Thyroid gland (tissue), 4 donors: ENCODE measurements at places on chromosomes 6 and 20. TPM values are rescaled to one million over a fixed set of nuclear protein-coding genes. Genes with fewer than 3 reads are reported as not detected.

DNA sequence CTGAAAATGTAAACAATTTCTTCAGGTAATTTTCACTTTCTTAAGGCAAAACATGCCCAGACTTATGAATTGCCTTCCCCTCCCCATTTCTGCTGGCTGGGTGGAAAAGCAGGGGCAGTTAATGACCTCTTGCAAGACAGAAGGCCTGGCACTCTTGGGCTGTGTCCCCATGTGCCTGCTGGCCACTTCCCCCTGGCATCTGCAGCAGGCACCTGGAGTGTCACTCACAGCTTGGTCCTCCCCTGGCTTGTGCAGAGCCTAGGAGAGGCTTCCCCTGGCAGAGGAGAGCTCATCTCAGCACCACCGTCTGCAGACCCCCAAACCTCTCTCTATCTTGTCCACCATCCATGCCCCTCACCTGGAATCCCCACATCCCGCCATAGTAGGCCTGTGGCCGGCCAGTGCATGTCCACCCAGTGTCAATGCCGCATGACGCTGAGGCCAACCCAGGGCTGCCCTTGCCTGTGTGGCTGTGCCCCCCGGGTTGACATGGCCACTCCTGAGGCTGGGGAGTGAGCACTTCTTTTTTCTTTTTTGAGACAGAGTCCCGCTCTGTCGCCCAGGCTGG lies 83.5 kb upstream of the SLC22A23 start:
- no peak for DNase-seq

The CAGE1 gene
- not detected for total RNA-seq

DNA sequence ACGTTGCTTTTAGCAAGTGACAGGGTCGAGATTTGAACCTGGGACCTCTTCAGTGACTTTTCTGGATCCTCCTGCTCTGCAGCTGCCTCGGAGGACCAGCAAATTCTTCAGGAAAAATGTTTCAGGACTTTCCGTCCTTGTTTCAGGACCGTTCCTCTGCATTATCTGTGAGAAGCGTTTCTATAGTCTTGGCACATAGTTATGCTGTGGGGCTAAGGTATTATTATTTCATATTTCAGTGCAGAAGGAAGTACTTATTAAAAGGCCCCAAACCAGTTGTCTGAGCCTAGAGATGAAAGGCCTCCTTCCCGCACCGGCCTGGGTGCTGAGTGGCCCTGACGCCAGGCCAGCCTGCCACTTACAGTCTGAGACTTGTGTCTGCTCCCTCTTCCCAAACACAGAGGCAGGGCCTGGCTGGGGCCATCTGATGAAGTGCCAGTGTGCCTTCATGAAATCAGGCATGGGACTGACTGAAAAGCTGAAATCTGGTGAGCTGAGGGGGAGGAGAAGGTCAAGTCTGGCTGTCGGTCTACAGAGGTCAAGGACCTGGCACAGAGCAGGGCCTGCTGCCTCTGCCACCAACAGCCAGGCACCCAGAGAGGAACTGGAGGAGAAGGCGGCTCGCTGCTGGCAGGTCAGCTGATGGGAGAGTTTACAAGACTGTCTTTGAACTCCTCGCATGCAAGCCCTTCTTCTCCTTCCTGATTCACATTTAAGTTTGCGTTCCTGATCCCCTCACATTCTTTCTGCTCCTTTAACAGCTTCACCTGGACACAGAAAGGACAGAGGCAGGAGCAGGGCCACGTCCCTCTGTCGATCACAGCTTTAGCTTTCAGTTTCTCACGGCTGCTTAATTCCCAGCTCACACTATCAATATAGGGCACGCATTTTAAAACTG lies 8.9 kb upstream of the QKI start:
- DNase-seq = peak; percentile 76

The SLC13A3 gene
- 4.2 TPM for total RNA-seq

The TAF11 gene
- total RNA-seq = 15.9 TPM

GRCh38 chr20:14374196-14374595 lies 36.8 kb upstream of the FLRT3 start:
- DNase-seq = no peak

GRCh38 chr20:11569163-11569562 lies 348.5 kb upstream of the BTBD3 start:
- no peak for DNase-seq

GRCh38 chr6:36751833-36752186 lies 54.2 kb downstream of the RAB44 start:
- DNase-seq = no peak

The SERINC1 gene
- total RNA-seq = 333 TPM

The GABRR1 gene
- not detected for total RNA-seq

The ZSCAN31 gene
- 17.2 TPM for total RNA-seq

The HLA-DOA gene
- total RNA-seq = 25.9 TPM

- no peak for DNase-seq
These were observed 13.7 kb upstream of the PRND start for GRCh38 chr20:4708036-4708435.

The CCDC170 gene
- 3.4 TPM for total RNA-seq

The GGTLC1 gene
- total RNA-seq = not detected

The LAMP5 gene
- total RNA-seq = not detected

GRCh38 chr6:33586108-33586640 lies 6.1 kb upstream of the BAK1 start:
- no peak for DNase-seq

The SOX18 gene
- 9.9 TPM for total RNA-seq

- DNase-seq = no peak
These were observed 996.0 kb upstream of the CITED2 start for GRCh38 chr6:140370441-140370840.

The BCAS1 gene
- total RNA-seq = not detected

- no peak for DNase-seq
These were observed 1.3 kb downstream of the KCNQ2 start for GRCh38 chr20:63471002-63471716.

The ADA gene
- total RNA-seq = 4.3 TPM

DNA sequence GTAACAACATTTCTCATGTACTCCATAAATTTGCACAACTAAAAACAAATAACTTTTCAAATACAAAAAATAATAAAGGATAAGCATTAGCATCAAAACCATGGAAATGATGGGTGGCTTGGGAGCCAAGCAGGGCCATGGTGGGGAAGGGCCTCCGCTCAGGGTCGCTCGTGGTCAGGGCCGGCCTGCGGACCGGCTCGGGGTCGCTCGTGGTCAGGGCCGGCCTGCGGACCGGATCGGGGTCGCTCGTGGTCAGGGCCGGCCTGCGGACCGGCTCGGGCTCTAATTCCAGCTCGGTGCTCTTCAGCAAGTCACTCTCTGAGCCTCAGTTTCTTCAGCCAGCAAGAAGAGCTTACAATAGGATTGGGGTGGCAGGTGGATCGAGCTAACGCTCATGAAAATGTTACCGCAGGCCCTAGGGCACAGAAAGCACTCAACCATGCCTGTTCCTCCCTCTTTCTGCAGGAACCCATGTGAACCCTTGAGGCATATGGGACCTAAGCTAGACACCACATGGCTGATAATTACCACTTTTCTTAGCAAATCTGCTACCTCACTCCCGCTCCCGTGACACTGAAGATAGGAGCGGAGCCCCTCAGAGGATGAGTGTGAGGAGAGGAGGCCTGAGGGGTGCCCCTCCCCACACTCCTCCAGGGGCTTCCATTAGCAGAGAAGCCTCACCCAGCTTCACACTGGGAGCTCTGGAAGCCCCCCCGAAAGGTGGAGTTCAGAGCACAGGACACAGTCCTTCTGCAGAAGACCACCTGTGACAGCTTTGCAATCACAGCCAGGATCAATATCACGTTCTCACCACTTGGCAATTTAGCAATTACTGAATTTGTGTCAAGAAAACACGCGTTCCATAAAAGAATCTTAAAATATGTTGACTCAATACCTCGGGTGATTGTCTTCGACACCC lies 103.0 kb downstream of the PSMB1 start:
- no peak for DNase-seq

DNA sequence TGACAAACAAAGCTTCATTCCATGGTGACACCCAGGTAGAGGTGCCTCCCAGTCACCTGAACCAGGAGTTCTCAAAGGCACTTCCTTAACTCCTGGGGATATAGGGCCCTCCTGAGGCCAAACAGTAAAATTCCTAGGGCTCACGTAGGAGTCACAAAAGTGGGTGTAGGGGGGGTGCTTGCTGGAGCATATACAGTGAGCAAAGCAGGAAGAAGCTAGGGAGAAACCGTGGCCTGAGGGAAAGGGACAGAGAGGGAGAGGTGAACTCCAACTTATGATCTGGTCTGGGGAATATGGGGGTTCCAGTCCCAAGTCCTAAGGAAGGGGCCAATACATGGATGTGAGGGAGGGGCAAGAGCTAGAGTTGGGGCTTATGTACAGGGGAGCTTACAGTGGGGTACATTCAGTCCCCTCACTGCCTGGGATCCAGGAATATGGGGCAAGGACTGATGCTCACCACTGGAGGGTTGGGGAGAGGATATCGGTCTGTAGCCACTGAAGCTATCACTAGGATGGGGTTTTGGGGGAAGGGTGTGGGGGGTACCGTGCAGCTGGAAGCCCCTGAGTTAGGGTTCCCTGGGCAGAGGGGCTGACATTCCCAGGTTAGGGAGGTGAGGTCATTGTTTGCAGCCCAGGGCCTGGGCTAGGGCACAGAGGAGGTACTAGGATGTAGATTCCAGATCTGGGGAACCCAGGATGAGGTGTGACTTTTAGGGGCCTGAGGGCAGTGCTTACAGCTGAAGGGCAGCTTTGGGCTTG lies 950 bp downstream of the PEDS1 start:
- peak; percentile 71 for DNase-seq

The PNISR gene
- total RNA-seq = 283 TPM

GRCh38 chr6:75230484-75231325 lies 12.9 kb downstream of the COX7A2 start:
- DNase-seq = peak; percentile 12

The KCNK15 gene
- total RNA-seq = 2.5 TPM

- DNase-seq = no peak
These were observed 126.6 kb upstream of the RUNX2 start for GRCh38 chr6:45201484-45201883.

DNA sequence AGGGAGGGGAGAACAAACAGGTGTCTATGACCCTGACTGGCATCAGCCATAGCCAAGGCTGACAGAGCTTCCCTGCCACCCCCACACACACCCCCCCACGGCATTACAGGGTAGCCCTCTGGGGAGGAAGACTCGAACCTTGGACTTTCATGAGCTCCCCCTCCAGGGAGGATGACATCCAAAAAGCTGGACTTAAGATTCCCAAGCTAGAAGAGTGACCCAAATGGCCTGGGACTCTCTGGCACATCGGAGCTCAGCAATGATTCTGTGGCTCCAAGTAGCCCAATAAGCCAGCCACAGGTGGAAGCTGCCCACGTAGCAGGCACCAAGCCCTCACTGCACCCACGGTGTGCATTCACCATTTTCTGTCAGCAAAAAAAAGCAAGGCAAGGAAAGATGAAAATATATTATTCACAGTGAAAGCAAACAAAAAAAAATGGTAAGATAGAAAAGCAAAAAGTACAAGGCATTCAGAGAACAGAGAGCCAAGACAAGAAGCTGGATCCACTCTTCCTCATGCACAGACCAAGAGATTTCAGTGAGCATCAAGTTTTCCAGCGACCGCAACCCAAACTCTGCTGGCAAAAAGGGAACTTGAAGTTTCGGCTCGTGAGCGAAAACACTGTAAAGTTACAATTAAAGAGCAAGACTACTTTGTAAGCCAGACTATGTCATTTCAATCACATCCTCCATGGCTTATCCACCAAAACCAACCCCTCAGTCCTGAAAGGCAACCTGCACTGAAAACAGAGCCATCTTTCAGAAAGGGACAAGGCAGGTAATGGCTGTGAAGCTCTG lies 10.9 kb downstream of the JAG1 start:
- no peak for DNase-seq

The FGD2 gene
- total RNA-seq = 25.8 TPM

GRCh38 chr20:40050596-40050995 lies 638.4 kb downstream of the MAFB start:
- DNase-seq = no peak

The DPPA5 gene
- not detected for total RNA-seq

DNA sequence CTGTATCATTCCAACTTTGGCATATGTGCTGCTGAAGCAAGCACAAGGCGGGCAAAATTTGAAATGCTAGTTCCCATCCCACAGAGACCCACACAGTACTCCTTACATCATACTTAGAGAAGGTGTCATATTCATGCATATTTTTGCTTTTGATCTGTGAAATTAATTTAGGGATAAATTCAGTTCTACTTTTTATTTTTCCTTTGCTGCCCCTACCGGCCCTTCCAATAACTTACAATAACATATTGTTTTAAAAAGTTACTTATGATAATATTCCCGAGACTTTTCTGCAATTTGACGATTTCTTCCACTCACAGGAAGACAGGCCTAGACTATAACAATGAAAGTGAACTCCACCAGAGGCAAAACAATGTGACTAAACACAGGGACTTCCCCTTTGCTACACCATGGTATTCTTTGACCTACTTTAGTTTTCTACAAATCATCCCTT lies 35.0 kb downstream of the SESN1 start:
- no peak for DNase-seq

- DNase-seq = no peak
These were observed 135.1 kb downstream of the MRPL14 start for GRCh38 chr6:43992126-43992663.

GRCh38 chr6:145263778-145264211 lies 471.5 kb downstream of the EPM2A start:
- DNase-seq = no peak

The MYCT1 gene
- total RNA-seq = 15.0 TPM

- peak; percentile 46 for DNase-seq
These were observed 64.9 kb upstream of the ARHGAP18 start for GRCh38 chr6:129774697-129775447.

DNA sequence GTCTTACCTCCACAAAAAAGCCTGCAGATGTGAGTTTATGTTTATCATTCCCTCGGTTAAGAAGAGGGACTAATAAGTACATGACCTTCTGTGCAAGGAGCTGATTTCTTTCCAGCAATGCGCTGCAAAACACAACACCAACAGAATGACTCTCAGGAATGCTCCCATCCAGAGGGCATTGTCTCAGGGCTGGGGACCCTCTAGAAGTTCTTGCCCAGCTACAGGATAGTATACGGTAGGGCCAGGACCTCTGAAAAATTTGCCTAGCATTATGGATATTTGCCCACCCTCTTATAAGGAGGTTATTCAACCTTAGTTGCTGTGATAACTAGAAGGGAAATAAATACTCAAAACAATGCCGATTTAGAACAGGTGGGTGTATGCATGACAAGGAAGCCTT lies 24.7 kb upstream of the RBL1 start:
- DNase-seq = peak; percentile 17
